M059J (cell line): ENCODE measurements at places on chromosomes 6 and 20.

- DNase-seq, result no peak
Measured at GRCh38 chr6:136563386-136564152, 13.3 kb upstream of the MAP7 start.

- DNase-seq, result no peak
Measured at GRCh38 chr6:41209547-41210320, 8.8 kb upstream of the TREML2 start.

- no peak for DNase-seq
Measured at GRCh38 chr6:33143113-33143770, 49.0 kb downstream of the COL11A2 start.

- no peak for DNase-seq
Measured at GRCh38 chr20:50977066-50978021, 18.7 kb downstream of the MOCS3 start.

- DNase-seq, result no peak
Measured at GRCh38 chr6:147911686-147912085, 403.2 kb downstream of the SAMD5 start.

GRCh38 chr6:73285674-73286283, 22.8 kb upstream of the KHDC1 start:
- DNase-seq, result peak; percentile 61
